CD8-positive, alpha-beta memory T cell (primary cell): ENCODE measurements at places on chromosomes 13 and 19. TPM values are rescaled to one million over a fixed set of nuclear protein-coding genes. Genes with fewer than 3 reads are reported as not detected.

DNA sequence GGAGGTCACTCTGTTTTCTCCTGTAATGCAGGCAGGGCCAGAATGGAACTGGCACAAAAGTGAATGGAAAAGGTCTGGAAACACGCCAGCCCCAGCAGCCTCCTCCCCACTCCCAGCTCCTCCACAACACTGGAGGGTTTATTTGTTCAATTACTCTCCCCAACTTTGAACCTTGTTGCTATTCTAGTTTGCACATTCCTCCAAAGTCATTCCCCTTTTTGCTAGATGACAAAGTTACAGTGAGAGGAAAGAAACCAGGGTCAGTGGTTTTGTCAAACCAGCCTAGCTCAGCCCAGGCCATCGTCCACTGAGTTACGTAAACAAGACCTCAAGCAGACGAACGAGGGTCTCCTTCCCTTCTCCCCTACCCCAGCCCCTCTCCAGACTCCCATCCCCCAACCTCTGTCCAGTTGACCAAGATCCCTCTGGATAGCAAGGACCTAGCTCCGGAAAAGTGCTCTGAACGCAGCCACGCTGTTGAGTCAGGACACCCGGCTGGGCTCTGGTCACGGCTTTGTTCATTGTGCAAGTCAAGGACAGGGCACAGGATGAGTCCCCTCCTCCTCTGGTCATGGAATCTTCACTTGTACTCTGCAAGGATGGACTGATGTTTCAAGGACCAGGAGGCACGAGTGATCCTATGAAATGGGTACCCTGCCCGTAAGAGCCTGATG is 180.0 kb downstream of the USP12 start:
- no peaks in the 10 kb centered on the region for H3K4me1 ChIP-seq
- no peaks in the 10 kb centered on the region for H3K36me3 ChIP-seq
- no peaks in the 10 kb centered on the region for H3K27me3 ChIP-seq
- H3K27ac ChIP-seq = no peak overlapping the region
- DNase-seq = peak; percentile 8

GRCh38 chr19:32869369-32869965 is at the start of gene SLC7A9:
SLC7A9 (minus strand) TSS chr19:32869767; CDS start chr19:32868534, 1,233 bp downstream.
- H3K27me3 ChIP-seq = no peaks in the 10 kb centered on the region
- H3K4me3 ChIP-seq = no peak within 1 kb of the TSS
- no peaks in the 10 kb centered on the region for H3K36me3 ChIP-seq

DNA sequence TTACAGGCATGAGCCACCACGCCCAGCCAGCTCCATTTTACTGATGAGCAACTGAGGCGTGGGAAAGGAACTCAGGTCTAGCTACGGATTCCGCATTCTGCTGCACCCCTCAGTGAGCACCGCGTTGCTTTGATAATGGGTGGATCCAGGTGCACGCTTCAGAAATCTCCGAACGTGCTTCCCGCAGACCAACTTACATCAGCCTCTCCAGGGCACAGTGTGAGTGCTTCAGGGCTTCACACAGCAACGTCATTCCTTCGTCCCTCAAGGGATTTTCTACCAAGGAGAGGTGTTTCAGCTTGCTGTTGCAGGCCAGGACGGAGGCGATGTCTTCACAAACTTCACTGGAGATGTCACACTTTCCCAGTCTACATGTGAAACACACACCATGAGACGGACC is 21.7 kb downstream of the NLRP9 start:
- H3K27me3 ChIP-seq = no peaks in the 10 kb centered on the region
- H3K36me3 ChIP-seq = no peaks in the 10 kb centered on the region
- H3K27ac ChIP-seq = no peak overlapping the region
- H3K4me3 ChIP-seq = no peak overlapping the region
- DNase-seq = no peak

GRCh38 chr19:792306-792885 is 4.9 kb upstream of the PTBP1 start:
- H3K4me1 ChIP-seq = peaks cover 7% of the 10 kb centered on the region
- no peaks in the 10 kb centered on the region for H3K27me3 ChIP-seq
- no peak overlapping the region for H3K4me3 ChIP-seq
- no peaks in the 10 kb centered on the region for H3K36me3 ChIP-seq
- H3K27ac ChIP-seq = peak overlapping the region; percentile 67
- DNase-seq = no peak

- H3K27ac ChIP-seq = no peak overlapping the region
- H3K4me3 ChIP-seq = no peak overlapping the region
- H3K4me1 ChIP-seq = peaks cover 32% of the 10 kb centered on the region
- H3K36me3 ChIP-seq = no peaks in the 10 kb centered on the region
- no peak for DNase-seq
Measured at GRCh38 chr13:45296259-45296658, 44.7 kb downstream of the TPT1 start.

DNA sequence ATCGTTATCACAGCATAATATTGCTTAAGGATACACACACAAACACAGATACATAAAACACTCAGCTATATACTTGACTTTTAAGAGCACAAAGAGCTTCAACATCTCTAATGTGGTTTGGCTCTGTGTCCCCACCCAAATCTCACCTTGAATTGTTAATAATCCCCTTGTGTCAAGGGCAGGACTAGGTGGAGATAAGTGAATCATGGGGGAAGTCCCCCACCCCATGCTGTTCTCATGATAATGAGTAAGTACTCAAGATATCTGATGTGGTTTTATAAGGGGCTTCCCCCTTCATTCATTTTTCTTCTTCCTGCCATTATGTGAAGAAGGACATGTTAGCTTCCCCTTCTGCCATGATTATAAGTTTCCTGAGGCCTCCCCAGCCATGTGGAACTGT is 481.4 kb downstream of the PCDH9 start:
- DNase-seq = no peak
- no peak overlapping the region for H3K4me3 ChIP-seq
- H3K27me3 ChIP-seq = no peaks in the 10 kb centered on the region
- no peaks in the 10 kb centered on the region for H3K36me3 ChIP-seq
- no peaks in the 10 kb centered on the region for H3K4me1 ChIP-seq

- no peak overlapping the region for H3K4me3 ChIP-seq
- no peak overlapping the region for H3K27ac ChIP-seq
- H3K36me3 ChIP-seq = no peaks in the 10 kb centered on the region
- H3K4me1 ChIP-seq = peaks cover 21% of the 10 kb centered on the region
Measured at GRCh38 chr19:18155095-18156087, 2.4 kb downstream of the PIK3R2 start.

DNA sequence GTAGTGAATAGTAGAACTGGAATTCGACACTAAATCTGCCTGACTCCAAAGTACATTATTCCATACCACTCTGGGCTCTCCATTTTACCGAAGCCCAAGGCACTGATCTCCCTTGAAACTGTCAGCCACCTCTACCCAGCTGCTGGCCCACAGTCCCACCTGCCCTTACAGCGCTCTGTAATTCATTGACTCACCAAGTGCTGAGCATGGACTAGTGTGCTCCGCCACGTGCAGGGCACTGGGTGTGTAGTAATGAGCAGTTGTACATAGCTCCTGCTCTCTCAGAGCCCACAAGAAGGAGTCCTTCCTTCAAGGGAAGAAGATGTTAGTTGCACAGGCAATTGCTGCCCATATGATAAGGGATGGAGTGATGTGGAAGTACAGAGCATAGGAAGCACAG is 76.6 kb upstream of the SIAH3 start:
- H3K36me3 ChIP-seq = no peaks in the 10 kb centered on the region
- no peak overlapping the region for H3K4me3 ChIP-seq

The TEX101 gene
- not detected for total RNA-seq

The LYPD3 gene
- total RNA-seq = 1.2 TPM

The ZNF296 gene
- total RNA-seq = 7.9 TPM

- no peak overlapping the region for H3K4me3 ChIP-seq
- H3K27me3 ChIP-seq = no peaks in the 10 kb centered on the region
- H3K36me3 ChIP-seq = no peaks in the 10 kb centered on the region
- no peak overlapping the region for H3K27ac ChIP-seq
- H3K4me1 ChIP-seq = no peaks in the 10 kb centered on the region
Measured at GRCh38 chr13:42420304-42420703, 148.4 kb downstream of the AKAP11 start.

GRCh38 chr19:36577271-36577996 is 4.3 kb upstream of the ZNF529 start:
- no peaks in the 10 kb centered on the region for H3K27me3 ChIP-seq
- no peak overlapping the region for H3K27ac ChIP-seq
- DNase-seq = no peak
- peaks cover 14% of the 10 kb centered on the region for H3K36me3 ChIP-seq
